ENCODE measurements at places on chromosomes 12 and 14.
A peak's percentile ranks its signal among the peaks of the same experiment; 100 is the strongest.

DNA sequence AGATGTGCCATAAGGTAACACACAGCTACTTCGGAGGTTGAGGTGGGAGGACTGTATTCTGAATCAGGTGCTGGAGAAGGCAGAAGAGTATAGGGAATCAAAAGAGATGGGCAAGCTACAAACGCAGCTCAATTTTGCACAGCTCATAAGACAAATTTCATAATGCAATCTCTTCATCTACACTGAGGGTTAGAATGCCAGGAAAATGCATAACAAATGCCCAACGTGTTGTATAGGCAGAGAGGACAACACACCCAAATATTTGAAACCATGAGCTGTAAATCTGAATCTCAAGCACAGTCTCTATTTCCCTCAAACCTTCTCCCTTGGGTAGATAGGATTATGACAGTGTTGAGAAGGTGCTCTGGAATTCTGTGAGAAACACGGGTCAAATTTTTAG, 263.1 kb upstream of the FOXN3 start:
- DNase-seq: no peak

- DNase-seq: no peak
These were observed 8.0 kb downstream of the ZBTB39 start for GRCh38 chr12:56998316-56998715.

- DNase-seq: no peak
These were observed 78.7 kb upstream of the PSMC1 start for GRCh38 chr14:90177539-90178189.

GRCh38 chr12:88181881-88182280, 39.8 kb downstream of the TMTC3 start:
- DNase-seq: no peak

DNA sequence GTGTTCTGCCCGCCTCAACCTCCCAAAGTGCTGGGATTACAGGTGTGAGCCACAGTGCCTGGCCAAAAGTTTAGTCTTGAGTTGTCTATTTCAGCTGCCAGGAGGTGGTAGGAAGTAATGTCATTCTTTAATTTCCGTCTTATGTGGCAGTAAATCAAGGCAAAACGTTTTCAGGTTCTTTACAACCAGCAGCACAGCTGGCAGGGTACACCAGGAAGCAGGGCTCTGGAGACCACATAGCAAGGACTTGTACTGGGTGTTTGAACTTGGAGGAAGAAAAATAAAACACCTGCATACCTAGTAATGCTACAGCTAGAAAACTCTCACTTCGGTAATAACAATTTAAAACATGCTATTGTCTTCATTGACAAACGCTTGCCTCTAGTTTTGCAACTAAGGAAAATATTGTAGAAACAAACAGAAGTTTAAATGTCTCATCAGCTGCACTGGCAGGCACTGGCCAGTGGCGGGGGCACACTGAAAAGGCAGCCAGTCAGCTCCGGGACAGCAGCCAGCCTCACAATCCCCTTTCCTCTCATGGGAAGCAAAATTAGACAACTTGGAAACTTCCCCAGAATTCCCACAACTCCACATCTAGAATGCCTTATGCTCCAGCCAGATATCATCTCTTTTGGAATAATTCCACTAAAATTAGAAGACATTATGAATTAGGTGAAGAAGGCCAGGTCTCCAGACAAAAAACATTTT, 72.2 kb downstream of the CLIP1 start:
- no peak for DNase-seq

DNA sequence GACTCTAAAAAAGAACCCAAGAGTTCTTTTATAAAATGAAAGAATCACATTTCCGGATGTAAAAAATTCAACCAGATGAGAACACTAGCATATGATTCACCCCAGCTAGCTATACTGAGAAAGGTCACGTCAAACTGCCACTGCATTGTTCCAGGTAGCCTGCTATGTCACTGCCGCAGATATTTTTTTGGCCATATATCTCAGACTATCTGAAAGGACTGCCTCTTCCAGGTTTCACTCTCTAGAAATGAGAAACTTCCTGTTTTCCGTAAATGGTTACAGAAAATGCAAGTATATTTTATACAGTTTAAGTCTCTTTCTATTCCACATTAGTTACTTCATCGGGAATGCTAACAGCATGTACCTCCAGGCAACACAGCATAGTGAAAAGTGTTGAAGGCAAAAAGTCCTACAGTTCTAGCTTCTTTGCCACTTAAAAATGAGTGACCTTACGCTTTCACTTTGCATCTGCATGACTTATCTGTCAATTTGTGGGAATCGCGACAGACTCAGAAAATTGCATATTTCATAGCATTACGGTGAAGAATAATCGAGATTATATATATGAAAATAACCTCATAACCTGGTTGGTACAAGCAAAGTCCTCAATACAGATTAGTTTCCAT, 105.2 kb downstream of the MED13L start:
- DNase-seq: no peak

- no peak for DNase-seq
These were observed at the start of gene SOX5 for GRCh38 chr12:23949348-23950209. SOX5 (minus strand) TSS chr12:23949670; CDS start chr12:23949601, 69 bp downstream.

GRCh38 chr14:92414690-92415445, 91.9 kb downstream of the SLC24A4 start:
- no peak for DNase-seq

DNA sequence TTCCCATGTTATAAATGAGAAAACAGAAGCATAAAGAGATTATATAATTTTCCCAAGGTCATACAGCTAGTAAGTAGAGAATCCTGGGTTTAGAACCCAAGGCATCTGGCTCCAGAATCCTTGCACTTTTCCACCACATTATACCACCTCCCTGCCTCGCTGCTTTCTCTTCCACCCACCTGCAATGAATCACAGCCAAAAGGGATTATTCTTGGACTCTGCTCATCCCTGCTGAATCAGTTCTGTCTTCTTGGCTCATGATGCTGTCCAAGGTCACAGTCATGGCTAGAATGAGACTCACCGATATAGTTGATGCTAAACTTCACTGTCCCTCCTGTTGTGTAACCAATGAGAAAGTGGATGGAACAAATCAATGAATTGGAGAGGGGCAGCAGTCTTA, 356.6 kb downstream of the FUT8 start:
- DNase-seq: no peak

DNA sequence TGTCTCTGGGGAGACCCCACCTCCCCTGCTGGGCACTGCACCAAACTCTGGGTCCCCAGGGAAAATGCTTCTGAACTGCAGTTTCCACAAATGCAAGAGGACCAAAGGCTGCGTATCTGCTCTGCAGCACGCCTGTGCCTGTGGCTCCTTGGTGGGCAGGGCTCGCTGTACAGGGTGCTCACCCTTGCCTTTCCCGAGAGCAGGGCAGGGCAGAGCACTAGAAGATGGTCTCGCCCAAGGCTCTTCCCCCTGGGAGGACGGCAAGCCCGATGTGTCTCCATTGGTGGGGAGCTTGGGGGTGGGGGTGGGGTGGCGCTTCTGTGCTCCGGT, 175.3 kb upstream of the RTL1 start:
- DNase-seq: no peak

- no peak for DNase-seq
These were observed 63.8 kb downstream of the MVK start for GRCh38 chr12:109637348-109637747.

GRCh38 chr14:89469210-89470198, 52.5 kb upstream of the FOXN3 start:
- DNase-seq: no peak

DNA sequence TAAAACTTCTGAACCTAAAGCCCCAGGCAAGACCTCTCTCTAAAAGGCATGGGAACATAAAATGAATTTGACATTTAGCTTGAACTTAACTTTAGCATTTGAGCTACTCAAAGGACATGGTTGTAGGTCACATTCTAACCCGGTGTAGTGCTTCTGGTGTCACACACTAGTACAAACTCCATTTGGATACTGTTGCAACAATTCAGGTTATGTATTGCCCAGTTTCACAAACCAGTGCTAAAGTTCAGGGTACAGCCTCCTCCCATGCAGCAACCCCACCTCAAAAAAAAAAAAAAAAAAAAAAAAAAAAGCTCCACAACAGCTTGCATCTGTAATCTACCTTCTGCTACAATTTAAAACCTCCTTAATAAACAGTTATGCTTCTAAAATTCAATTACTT, 7.8 kb downstream of the PPTC7 start:
- DNase-seq: no peak

DNA sequence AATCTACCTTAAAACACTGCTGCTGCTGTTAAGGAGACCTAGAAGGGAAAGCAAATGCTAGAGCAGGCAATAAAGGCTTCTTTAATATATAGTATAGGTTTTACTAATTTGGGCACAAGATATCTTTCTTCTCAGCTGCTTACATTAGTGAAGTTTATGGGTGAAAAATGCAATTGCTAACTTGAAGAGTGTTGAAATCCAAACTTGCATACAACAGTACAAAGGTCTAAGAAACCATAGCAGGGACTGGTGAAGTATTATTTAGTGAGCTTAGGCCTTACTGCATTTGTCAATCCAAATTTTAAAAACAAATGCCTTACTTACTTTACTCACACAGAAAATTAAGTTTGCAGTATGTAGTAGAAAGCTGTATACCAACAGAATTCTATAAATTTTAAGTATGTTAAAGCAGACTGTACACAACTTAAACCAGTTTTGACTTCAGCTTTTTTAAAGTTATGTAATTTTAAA, 1.4 kb upstream of the AP4S1 start:
- no peak for DNase-seq

- DNase-seq: no peak
These were observed 326.8 kb downstream of the CCER1 start for GRCh38 chr12:90628213-90628612.

DNA sequence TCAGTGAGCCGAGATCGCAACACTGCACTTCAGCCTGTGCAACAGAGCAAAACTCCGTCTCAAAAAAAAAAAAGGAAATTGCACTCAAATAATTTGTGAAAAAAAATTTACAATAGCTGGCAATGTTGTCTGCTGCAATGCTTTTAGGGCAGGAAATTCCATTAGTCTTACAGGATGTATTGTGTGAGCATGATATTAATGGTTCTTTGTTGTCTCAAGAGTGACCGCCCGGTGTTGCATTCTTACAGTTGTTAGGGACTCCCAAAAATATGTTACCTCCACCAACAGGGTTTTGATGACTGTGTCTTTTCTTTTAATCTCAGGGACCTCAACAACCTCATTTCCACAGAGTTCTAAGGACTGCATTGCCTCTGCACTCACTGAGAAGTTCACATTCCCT, 44.8 kb downstream of the PZP start:
- DNase-seq: no peak

DNA sequence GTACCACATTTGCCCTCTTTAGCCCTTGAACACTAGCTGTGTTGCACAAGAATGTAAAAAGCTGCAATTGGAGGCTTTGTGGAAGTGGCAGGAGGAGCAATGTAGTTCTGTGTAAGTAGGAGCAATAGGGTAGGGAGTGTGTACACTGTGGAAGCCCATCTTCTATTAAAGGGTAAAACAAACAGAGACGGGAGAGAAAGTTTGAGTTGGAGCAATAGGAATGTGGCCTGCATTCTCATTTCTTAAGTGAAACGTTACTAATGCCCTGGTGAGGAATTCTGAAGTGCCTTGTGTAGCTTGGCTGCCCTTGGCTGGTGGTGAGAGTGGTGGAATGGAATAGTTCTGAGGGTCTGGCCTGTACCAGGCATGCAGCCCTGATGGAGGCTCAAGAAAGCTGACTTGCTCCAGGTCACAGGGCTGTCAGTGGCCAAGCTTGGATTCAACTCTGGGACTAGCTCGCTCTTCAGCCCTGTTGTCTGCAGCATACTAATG, 38.8 kb upstream of the ATP23 start:
- DNase-seq: no peak

- no peak for DNase-seq
These were observed 847 bp upstream of the WNT10B start for GRCh38 chr12:48972213-48972951.

GRCh38 chr14:64706593-64707193, 2.5 kb downstream of the PLEKHG3 start:
- DNase-seq: no peak

DNA sequence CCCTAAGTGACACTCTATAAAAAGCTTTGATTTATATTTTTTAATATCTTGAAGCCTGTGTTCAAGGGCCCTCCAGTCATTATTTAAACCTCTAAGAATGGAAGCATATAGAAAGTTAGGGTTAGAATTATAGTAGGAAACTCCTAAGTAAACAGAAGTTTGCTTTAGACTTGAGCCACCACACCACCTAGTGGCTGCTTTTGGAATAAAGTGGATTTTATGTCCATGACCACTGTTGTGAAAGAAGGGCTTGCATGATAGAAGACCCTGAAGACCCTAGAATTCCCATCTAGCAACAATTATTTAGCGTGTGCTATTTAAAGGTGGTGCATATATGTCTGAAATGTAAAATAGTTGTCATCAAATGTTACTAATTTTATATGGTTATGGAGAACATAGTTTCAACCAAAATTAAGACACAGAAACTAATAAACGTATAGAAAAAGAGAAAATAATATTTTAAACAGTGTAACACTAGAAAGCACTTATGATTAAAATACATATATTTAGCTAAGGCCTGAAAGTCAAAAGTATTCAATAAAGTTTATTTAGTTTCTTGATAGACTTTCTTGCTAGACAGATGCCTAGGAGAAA, 21.3 kb downstream of the LRRIQ1 start:
- peak; percentile 17 for DNase-seq
